Stimulated activated CD8-positive, alpha-beta memory T cell treated with anti-CD3 and anti-CD28 coated beads, Interleukin-2, amount 100 ng/mL, for 1 hour (primary cell): ENCODE measurements at places on chromosomes 7 and 10.

DNA sequence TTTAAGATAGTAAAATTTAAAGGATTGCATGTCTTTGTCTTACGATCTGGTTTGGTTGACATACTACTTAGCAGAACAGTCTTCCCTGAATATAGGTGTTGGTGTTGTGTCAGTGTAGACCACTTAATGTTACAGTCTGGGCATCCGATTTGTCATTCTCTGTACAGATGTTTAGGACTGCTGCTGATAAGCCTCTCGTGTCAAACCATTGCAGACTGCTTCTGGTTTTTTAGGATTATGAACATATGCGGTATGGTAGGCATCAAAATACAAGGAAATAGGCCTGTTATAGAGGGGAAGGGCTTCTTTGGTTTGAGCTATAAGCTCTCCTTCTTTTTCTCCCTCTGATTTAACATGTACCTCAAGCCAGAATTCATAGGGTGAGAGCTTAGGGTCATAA, 7.4 kb downstream of the CYP3A43 start:
- no peak for DNase-seq

DNA sequence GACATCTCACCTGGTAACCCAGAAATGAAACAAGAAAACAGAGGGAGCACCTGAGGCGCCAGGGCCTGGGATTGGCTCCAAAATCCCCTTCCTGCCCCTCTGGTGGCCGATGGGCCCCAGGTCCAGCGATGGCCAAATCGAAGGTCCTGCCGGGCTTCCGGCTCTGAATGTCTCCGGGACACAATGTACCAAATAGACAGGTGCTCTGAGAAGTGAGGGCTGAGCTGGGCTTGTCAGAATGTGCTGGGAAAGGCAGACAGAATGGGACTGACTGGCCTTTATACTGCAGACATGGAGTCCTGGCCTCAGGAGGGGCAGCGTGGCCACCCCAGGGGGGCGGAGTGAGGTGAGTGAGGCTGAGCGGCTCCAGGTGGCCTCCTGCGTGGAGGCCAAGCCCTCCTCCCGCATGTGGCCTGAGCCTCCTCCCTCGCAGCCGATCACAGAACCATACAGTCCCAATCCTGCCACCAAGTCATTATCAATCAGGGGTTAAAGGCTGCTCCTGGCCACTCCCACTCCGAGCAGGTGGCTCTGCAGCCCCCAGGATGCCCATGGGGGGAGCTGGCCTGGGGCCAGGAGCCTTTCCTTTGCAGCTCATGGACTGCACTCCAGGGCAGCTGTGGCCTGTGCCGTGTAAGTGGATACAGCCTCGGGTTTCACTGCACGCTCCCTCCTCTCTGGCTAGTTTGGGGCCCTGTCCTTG, 185.5 kb downstream of the ADARB2 start:
- DNase-seq: no peak

DNA sequence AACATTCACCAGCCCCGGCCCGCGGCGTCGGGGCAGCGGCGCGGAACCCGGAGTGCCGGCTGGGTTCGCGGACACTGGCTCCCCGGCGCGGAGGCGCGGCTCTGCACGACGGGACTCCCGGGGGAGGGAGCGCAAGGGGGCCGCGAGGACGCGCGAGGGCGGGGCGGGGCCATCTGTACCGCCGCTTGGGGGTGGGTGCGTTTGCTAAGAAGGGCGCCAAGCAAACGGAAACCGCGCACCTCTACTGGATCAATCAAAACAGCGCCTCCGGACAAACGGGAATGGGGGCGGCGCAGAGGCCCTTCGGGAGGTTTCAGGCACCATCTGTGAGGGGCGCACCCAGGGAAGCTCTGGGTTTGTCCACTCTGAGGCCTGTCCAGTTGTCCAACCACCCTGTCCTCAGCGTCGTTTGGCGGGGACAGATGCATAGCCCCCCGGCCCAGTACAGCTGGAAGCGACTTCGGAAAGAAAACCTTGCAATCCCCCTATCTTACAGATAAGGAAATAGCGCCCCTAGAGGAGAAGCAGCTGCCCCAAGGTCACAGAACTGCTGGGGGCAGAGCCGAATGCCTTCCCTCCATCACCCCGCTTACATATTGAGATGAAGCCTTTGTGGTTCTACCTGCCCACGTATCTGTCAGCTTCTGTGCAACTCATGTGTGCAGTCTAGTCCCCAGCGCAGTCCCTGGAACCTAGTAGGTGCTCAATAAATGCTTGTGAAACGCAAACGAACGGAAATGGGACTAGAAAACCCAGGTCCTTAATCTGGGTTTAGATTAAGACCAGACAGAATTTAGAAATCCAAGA, 10.7 kb upstream of the SLIT1 start:
- peak; percentile 43 for DNase-seq

DNA sequence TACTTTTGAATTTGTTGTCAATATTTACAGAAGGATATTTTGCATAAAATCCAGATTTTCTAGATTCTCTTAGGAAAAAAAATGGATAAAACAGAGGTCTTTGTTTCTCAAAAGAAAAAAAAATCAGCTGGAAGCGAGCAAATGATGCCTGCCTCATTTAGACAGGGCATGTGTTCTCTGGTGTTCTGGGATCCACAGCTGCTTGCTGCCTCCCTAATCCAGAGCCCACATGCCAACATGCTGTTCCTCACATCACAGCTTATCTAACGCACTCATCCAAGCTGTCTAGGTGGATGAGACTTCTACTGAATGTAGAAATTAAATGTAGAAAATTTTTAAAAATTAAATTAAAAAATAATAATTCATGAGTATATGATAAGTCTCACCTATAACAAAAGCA, 630.1 kb downstream of the SORCS1 start:
- DNase-seq: no peak
